ENCODE measurements at places on chromosomes 4 and X.

- DNase-seq = no peak
Observed at GRCh38 chrX:30085571-30085970, 129.8 kb upstream of the MAGEB2 start.

GRCh38 chrX:10529344-10529743 is 91.0 kb downstream of the MID1 start:
- DNase-seq = no peak

GRCh38 chr4:22910200-22910599 is 217.5 kb downstream of the GBA3 start:
- no peak for DNase-seq

DNA sequence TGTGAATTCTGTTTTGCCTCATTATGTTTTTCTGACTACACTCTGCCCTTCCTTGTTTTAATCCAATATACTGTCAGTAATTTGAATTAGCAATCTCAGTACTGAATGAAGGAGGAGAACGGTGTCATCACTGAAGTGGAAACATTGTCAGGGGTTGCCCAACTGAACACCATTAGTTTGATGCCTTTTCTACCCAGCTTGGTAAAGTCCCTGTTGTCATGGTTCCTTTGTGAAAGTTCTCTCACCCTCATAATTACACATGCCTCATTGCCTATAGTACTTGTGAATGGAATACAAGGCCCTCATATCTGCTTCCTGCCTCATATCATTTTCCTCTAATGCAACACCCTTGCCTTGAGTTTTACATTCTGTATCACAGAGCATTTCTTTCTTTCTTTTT is 76.9 kb downstream of the RRAGB start:
- DNase-seq = peak; percentile 8

DNA sequence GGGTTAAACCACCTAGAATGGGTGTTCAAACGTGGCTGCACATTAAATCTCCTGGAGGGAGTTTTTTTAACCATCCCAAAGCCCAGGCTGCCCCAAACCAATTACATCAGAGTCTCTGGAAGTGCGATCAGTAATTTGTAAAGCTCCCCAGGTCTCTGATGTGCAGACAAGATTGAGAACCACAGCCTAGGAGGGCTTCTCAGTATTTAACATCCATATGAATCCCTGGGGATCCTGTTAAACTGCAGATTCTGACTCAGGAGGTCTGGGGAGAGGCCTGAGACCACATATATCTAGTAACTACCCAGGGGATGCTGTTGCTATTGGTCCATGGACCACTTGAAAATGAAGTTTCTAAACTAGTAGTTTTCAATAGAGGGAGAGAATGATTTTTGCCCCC is 42.6 kb downstream of the SMPX start:
- DNase-seq = no peak

DNA sequence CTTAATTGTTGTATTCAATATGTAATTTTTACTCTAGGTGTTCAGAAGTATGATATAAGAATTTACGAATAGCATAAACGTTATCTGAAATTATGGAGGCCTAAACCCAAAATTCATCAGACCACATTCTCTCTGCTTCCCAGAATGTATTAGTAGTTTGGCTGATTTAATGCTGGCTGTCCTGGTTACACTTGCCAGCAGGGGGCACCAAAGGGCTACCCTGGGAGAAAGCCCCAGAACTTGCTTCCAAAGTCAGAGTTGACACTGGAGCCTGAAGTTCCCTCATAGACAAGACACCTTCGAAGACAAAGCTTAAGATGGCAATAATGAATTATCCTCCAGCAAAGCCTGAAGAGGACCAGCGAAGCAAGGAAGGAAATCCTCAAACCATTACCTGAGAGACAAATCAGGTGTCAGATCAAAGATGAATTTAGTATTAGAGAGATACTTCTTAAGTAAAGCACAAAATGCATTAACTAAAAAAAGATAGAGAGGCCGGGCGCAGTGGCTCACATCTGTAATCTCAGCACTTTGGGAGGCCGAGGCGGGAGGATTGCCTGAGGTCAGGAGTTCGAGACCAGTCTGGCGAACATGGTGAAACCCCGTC is 11.3 kb upstream of the ANOS1 start:
- peak; percentile 28 for DNase-seq

DNA sequence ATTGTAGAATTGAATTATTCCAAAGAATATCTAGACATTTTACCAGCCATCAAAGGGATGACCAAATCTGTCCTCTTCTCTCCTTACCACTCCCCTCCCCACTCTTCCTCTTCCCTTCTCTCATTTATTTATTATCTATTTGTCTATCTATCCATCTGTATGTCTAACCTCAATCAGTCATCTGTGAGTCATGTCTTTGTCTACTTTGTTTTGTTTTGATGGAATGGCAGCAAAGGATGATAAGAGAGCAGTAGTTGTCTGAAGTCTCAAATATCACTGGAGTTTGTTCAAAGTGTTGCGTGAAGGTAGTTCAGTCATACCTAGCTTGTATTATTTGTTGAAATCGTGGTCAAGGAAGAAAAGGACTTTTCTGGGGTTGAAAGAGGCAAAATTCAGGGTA is 34.7 kb upstream of the PGRMC2 start:
- no peak for DNase-seq

DNA sequence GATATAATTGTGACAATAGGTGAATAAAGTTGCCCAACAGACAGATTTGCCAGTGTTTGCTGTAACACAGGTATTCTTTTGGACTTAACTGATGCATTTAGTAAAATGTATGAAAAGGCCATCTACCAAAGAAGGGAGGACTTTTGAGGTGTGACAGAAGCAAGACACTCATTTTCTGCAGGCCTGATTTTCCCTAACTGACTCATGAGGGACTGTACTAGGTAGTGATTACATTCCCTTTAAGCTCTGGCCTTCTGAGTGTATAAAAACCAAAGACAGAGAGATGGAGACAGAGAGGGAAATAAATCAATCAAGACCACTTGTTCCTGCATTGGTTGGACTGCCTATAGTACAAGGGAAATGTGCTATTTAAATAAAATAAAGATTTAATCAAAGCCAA is 150.8 kb upstream of the GALNT7 start:
- DNase-seq = no peak

DNA sequence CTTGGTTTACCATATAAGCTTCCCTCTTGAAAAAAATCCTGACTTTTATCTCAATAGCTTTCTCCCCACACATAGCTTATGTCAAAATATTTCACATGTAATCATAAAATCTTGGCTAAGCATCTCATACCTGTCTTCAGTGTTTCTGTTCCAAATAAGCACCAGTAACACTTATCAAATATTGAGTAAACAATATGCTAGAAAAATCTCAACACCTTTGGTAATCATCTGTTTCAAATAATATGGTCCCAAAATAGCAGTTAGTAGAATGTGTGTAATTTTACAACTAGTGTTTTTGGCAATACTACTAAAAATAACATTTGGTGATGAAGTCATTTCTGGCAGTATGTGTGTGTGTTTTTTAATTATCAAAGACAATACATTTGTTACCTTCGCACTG is 2138.2 kb downstream of the PCDH7 start:
- no peak for DNase-seq

- peak; percentile 8 for DNase-seq
Observed at GRCh38 chr4:112895811-112896608, 153.4 kb upstream of the ANK2 start.

DNA sequence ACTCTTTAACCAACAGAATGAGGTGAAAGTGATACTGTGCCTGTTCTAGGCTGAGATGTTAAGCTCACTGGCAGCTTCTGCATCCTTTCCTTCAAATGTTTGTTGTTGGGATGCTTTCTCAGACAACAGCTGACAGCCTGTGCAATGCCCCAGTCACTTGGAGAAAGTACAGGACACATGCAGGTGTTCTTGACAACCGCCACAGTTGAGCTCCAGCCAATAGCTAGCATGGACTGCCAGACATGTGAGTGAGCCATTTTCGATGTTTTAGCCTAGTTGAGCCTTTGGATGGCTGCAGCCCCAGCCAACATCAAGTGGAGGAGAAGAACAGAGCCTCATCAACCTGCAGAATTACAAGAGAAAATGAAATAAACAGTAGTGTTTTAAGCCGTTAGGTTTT is 94.1 kb upstream of the PPP3CA start:
- no peak for DNase-seq

- no peak for DNase-seq
Observed at GRCh38 chrX:110846071-110846470, 50.5 kb upstream of the CHRDL1 start.

DNA sequence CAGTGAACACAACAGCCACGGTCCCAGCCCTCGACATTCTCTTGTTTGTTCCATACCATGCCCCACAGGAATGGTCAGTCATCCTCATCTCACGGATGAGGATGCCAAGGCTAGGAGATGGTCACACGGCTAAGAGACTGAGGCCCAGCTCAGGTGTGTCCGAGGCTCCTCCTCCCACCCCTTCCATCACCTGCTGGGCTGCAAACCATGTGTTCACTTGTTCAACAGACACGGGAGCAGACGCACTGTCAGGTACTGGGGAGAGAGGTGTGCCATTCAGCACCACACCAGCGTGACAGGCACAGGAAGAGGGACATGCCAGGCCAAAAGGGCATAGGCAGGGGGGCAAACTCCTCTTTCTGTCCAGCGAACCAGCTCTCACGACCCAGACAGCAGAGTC is 45.9 kb downstream of the ABLIM2 start:
- no peak for DNase-seq

DNA sequence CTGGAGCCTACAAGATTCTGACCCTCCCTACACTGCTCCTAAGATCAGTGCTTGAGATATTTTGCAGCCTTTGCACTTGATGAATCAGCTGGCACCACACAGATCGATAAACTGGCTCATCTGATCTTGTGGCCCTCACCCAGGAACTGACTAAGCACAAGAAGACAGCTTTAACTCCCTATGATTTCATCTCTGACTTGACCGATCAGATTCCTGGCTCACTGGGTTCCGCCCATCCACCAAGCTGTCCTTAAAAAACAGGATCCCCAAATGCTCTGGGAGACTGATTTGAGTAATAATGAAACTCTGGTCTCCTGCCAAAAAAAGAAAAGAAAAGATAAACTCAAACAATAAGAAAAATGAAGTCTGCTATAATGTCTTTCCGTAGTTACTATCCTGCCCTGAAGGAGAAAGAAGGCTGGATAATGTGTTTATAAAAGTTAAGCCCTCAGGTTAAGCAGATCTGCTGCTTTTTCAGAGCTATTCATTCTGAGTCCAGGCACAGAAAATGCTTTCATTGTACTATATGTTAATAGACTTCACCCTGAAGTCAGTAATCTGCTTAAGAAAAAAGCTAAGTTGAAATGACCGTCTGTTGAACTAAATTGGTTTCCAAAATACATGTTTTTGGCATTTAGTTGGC is 795.2 kb downstream of the TRIML1 start:
- no peak for DNase-seq

GRCh38 chr4:41437111-41437536 is 100.8 kb upstream of the LIMCH1 start:
- no peak for DNase-seq

DNA sequence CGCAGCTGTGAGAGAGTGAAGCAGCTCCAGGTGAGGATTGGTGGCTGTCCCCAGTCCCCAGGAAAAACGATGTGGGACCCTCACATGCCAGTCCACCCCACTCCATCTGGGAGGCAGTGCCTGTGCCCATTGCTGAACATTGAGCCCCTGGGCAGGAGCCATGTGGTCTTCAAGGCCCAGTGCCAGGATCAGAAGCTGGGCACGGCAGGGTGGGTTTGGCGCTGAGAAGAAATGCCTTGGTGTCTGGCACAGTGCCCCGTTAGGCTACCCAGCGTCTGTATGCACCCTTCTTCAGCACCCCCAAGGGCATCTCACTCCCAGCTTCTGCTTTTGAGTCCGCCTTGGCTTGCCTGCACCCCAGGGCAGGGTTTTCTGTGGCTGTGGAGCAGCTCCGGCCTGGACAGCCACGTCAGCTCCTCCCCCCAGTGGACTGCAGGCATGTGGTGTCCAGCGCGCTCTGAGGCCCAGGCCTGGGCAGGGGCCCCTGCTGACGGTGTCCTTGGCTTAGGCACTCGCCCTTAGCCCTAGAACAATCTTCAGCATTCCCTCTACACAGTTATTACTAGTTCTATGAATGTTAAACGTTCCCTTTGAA is 28.6 kb downstream of the RGS12 start:
- DNase-seq = no peak

DNA sequence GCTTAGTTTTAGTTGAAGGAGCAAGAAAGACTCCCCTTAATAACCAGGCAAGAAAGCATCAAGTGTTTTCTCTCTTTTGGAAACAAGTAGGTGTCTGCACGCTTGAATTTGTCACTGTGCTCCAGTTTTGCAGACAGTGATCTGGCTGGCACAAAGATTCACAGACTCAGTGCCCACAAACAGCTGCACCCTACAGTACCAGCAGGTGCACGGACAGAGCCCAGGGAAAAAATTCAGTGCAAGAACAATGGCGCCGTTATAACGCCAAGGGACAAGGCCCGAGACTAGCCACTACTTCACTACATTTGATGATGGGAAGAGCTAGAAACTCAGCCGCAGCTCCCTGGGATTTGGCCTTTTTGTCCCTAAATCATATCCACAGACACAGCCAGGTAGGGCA is 56.0 kb downstream of the ZNF827 start:
- DNase-seq = no peak

- no peak for DNase-seq
Observed at GRCh38 chrX:150680974-150681373, 12.2 kb upstream of the MTMR1 start.

GRCh38 chr4:47084111-47084510 is 52.7 kb downstream of the GABRB1 start:
- DNase-seq = no peak

- peak; percentile 94 for DNase-seq
Observed at GRCh38 chrX:154397888-154398667, at the start of gene RPL10. RPL10 (plus strand) TSS chrX:154398377; CDS start chrX:154398520, 143 bp downstream.

All from stimulated activated CD4-positive, alpha-beta T cell treated with anti-CD3 and anti-CD28 coated beads, Interleukin-1b, Interleukin-23, amount 100 ng/mL, for 48 hours (primary cell).